ENCODE measurements at places on chromosomes 2 and 18.

DNA sequence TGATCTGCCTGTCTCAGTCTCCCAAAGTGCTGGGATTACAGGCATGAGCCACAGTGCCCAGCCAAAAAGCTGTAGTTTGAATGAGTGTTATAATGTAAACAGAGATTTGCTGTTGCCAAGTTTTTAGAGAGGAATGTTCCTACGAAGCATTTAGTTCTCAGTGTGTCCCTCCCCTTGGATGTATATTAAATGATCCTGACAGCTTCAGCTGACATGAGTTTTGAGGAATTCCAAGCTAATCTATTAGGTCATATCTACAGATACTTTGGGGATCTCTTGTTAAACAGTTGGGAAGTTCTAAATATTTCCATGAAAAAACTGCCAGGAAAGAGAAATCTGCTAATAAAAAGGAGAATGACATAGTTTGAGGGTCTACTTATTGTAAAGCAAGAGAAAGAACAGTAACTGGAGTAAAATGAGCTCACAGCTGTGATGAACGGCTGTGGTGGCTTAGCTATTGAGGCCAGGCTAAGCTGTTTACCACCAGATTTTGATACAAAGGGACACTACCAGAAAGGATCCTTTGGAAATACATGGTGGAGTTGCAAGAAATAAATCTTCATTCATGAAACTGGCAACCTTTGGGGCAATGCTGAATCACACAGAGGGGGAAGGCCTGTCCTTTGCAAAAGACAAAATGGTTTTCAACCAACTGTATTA lies 2.6 kb upstream of the STON1 start:
- DNase-seq = no peak

- DNase-seq = no peak
Measured at GRCh38 chr2:164784376-164784775, 57.2 kb downstream of the COBLL1 start.

DNA sequence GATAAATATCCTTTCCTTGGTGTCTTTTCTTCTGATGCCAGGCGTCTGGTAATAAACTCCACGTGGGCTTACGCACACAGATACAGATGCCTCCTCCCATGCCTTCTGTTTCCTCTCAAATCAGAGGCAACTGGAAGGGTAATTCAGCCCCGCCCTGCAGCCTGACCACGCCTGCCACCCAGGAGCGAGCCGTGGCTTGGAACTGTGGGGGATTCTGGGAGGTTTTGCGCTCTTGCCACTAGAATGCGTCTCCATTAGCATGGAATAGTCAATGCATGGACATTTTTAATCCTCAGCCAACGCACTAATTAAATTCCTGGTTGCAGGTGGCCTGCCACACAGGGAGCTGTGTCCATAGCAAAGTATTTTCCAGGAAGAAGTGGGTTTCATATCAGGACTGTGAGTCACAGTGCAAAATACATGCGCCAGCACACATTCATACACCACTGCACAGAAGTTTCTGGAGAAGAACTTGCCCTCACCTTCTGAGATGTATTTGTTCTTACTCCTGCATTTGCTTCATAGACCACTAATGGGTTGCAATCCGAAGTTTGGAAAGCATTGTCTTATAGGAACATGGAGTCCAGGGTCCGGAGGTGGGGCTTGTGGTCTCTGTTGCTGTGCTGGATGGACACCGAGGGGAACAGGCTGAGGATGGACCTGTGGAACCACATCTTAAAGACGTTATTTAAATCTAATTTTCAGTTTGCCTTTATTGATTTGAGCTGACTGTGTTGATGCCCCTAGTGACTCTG lies 151.4 kb downstream of the LDLRAD4 start:
- DNase-seq = peak; percentile 65

- DNase-seq = no peak
Measured at GRCh38 chr2:127348426-127349000, 39.3 kb downstream of the MAP3K2 start.

DNA sequence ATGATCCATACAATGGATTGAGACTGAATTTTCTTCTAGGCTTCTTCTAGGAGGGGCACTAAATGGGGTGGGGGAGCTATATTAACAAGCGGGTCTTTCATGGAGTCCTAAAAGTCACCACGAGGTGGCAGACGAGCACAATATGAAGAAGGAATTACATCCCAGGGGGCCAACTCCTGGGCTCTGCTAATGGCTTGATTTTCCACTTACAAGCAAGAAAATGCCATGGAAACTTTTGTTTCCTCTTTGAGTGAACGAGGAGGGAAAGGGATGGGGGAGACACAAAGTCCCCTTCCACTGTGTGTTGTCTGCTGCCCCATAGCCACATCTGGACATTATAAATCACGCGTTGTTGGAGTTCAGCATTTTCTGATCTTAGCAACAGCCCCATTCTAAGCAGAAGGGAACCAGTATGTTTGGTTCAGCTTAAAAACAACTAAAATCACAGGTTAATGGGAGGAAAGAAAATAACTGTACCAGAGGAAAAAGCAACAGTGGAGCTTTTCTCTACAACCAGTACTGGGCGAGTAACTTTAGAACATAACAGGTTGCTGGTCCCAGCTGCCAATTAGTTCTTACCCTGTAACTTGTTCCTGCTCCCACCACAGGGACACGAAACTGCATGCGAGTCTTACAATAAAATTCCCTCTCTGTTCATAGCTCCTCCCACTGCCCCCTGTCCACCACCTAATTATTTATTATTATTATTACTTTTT lies 285.0 kb upstream of the PARD3B start:
- DNase-seq = peak; percentile 55

- DNase-seq = no peak
Measured at GRCh38 chr2:101341421-101341820, 32.9 kb upstream of the RNF149 start.

GRCh38 chr2:239807568-239807967 lies 217.6 kb downstream of the NDUFA10 start:
- no peak for DNase-seq

GRCh38 chr2:179096090-179096489 lies 46.2 kb upstream of the CCDC141 start:
- DNase-seq = no peak

DNA sequence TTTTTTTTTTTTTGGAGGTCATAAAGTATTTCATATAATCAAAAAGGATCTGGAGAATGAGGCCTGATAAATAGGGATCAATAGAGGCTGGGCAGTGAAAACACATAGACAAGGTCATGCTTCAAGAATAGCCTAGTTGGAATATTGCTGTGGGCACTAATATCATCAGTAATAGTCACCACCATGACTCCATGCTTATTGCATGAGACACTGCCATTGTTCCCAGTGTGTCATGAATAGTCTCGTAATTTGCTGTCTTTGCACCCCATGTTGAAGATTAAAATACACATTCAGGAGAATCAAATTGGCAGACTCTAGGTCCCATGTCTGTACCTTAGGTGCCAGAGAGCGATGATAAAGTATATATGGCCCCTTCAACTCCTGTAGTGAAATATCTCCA lies 10.3 kb downstream of the ASXL3 start:
- no peak for DNase-seq

DNA sequence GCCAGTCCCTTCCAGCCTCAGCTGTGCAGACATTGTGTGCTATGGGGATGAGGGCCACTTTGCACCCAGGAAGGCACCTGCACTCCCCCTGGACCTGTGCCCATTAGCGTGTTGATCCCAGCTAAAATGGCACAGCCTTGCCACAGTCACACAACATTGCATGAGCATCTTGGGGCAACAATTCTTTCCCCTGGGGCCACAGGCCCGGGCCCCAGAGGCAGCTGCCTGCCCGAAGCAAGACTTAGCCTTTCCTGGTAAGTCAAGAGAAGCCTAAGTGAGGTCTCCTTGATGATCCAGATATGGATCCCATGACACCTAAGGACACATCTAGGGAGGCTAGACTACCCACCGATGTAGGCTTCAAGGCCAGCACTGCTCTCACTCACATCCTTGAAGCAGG lies 202.1 kb downstream of the BCL11A start:
- no peak for DNase-seq

DNA sequence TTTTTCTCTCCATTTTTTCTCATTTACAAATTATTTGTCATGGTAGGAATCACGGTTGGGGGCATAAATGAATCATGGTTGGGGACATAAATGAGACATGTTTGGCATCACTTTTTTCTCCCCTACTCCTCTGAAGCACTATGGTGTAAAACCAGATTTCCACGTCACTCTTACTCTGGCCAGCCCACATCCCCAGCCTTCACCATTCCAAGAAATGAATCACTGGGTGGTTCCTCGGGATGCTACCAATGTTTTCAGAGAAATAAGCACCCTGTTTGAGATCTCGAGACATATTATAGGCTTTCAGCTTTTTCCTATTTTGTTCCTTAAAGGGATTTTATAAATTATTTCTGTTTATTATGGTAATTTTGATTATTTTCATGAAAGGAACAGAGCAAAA lies 155.0 kb upstream of the SLC8A1 start:
- DNase-seq = no peak

DNA sequence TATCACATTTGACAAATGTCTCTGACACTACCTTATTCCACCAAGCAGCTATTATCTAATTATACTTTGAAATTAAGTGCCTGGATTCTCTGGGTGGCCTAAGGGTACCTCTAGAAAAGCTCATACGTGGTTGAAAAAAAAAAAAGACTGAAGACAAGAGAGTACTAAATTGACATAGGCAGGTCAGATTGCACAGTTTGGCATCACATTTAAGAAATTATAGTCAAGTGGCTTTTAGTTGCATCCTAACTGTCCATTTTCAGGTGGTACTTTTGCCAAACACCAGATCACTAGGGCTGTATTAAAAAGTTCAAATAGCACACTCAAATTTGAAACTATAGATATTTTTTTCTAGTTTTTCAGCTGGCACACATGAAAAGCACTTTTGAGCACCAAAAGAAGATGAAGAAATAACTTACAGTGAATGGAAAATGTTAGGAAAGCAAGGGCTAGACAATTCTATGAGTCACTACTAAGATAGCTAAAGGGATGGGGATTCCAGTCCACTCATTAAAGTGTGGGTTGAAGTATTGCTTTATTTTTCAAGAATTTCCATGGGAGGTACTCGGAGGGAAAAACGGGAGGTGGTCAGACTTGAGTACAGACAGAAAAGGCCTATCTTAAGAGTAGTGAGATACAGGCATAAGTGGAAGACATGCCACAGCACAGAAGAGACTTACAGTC lies 106.5 kb upstream of the COL5A2 start:
- DNase-seq = no peak

GRCh38 chr2:151716721-151717120 lies 17.6 kb downstream of the NEB start:
- DNase-seq = no peak

- no peak for DNase-seq
Measured at GRCh38 chr2:206561962-206562361, 80.3 kb upstream of the FAM237A start.

DNA sequence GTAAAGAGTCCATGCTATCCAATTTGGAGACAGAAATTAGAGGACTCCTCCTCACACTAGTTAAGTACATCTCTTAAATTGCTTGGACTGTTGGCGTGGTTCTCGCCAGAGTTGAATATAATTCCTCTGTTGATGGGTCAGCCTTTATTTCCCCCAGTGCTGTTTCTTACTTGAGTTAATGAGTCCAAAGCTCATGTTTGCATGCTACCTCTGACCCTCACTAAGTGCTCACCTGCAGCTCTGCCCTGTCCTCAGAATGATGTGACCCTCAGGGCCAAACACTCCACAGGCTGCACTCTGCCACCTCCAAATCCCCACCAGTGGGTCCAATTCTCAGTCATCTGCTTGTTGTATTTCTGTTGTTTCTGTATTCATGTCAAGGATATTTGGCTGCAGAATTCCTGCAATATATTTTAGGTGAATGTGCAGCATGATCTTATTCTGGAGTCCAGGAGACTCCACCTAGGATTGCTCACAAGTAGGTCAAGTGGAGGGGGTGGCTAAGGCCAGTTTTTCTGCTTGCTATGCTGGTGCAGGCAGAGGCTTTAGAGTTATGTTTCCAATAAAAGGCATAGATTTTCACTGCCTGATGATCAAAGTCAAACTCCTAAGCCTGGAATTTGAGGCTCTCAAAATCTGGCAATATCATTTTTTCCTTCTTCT lies 37.8 kb downstream of the RDH14 start:
- no peak for DNase-seq

DNA sequence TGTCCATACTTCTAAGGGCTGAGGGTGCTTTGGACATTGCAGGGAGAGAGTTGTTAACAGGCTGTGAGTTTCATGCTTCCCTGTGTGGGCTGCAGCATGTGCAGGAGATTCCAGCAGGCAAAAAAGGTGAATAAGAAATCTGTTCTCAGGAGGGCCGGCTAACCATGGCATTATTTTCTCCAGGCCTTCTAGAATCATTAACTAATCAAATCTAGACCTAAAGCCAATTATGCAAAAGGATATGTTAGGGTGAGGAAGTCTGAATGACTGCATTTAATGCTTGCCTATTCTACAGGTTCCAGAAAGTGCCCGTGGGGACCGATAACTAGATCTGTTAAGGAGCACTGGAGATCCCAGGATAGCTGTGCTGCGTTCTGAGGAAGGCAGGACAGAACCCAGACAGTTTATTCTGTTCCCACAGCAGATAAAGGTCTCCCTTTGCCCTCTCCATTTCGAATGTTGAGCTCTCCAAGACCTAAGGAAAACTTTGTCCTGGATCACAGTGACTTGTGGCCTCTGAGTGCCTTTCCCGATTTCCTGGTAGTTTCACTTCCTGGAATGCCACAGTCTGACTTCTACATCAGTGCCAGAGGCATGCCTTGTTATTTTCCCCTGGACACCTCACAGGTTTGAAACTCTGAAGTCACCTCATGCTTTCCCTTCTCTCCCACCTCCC lies 50.0 kb upstream of the ZFP36L2 start:
- no peak for DNase-seq

DNA sequence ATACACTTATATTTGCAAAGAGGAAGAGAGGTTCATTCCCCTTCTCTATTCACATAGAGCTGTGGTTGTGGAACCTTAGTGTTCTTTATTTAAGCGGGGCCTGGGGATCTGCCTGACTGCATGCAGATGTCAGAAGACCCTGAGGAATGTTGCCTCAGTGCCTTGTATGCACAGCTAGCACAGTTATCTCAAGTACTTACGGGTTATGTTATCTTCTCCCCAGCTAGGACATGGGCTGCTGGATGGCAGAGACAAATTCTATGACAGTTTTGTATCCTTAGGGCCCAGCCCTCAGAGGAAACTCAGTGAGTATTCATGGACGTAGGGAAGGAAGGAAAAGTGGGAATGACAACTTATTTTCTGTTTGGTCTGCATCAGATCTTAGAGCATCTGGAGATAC lies 37.7 kb upstream of the RTN4 start:
- DNase-seq = peak; percentile 57

DNA sequence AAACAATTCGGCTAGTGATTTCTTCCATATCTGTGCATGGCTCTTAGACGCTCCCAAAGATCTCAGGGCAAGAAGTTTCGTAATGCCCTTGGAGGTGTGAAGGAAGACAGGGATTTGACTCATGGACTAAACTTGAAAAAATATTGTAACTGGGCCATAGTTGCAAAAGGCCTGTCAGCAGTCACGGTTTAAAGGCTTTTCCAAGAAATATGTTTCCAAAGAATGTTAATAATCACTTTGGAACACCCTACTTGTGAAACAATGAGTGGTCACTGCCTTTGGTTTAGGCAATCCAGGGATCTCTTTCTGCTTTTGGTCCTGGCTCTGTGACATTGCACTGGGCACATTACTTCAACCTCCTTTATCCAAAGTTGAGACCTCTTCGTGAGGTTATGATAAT lies 102.5 kb upstream of the RASGRP3 start:
- DNase-seq = no peak

Data from hematopoietic multipotent progenitor cell treated with erythropoietin and hydrocortisone succinate and interleukin-3 and kit ligand, for 8 days (in vitro differentiated cells).